ENCODE measurements at places on chromosomes 12 and 14.

DNA sequence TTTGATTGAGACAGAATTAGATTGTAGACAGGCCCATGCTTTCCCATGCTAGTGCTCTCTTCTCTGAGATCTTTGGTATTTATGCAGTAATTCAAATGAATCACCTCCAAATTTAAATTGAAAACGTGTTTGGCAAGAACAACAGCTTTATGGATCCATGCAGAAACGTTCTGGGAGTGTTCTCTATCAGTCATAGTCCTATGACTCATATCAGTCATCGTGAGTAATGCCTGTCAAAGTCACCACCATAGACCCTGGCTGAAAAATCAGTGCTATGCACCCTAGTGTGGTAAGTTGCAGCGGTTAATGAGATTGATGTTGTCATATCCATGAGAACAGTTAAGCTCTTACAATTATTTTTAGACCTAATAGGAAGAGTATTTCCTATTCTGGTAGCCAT is 90.1 kb upstream of the FOXG1 start:
- no peak for DNase-seq

- no peak for DNase-seq
Observed at GRCh38 chr12:7608184-7608911, 57.4 kb downstream of the APOBEC1 start.

DNA sequence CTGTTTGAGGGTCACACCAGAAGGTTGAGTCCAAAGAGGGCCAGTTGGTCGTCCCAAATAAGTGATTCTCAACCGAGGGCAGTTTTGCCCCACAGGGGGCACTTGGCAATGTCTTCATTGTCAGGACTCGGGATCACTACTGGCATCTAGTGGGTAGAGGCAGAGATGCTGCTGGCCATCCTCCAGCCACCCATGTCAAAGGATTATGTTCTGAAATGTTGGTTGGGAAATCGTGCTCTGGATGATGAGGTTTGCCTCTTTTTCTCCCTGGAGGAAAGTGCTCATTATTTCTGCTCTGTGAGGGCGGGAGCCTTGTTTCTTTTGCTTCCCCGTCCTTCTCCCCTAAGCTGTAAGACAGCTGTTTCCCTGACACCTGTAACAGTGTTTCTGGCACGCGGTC is 3.6 kb downstream of the ZNF839 start:
- no peak for DNase-seq

GRCh38 chr12:61869796-61870195 is 390.4 kb upstream of the USP15 start:
- DNase-seq, result no peak

DNA sequence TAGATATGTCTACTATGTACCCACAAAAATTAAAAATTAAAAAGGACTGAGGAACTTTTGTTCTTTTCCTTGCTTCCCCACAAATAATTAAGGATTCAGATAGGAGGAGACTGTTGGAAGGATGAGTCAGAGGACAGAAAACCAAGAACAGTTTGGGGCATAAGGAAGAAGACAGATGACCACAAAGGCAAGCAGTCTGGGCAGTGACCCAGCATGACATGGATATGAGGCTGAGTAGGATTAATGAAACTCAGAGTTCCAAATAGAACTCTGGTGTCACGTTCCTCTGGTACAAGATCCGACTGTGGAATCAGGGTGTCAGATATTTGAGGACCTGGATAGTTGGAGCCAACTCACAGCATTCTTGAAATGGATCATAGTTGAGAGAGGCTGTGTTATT is 89.3 kb upstream of the SLC38A4 start:
- no peak for DNase-seq

GRCh38 chr12:49577589-49578315 is 9.8 kb upstream of the MCRS1 start:
- no peak for DNase-seq

DNA sequence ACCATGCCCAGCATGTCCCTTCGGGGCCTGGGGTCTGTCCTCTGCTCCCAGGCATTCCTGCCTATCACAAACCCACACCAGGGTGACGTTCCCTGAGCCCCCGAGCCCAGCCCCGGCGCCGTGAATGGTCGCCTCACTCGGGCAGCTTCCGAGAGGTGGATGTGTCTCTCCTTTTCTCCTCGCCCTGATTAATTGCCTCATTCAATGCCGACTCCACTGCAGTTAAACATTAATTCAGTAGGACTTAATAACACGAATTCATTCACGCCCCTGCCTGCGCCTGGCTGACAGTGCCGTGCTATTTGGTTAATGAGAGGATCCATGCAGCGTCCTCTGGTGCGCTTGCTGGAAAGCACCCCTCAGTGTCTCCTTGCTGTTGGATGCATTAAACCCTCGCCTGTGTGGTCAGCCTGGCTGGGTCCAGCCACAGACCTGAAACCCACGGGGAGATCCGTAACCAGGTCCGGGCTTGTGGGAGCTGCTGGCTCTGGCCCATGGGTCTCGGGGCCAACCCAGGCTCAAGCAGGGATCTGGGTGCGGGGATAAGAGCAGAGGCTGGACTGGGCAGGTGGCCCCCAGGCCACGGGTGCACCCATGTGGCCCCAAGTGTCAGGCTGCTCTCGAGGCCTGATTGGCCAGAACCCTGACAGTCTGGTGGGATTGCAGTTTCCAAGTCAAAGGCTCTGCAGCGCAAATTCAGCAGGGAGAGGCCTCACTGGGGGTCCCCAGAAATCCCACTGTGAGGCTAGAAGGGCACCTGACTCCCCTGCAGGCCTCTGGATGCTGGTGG is 55.4 kb downstream of the FBRSL1 start:
- no peak for DNase-seq

- no peak for DNase-seq
Observed at GRCh38 chr14:100071545-100071944, 6.3 kb downstream of the EVL start.

DNA sequence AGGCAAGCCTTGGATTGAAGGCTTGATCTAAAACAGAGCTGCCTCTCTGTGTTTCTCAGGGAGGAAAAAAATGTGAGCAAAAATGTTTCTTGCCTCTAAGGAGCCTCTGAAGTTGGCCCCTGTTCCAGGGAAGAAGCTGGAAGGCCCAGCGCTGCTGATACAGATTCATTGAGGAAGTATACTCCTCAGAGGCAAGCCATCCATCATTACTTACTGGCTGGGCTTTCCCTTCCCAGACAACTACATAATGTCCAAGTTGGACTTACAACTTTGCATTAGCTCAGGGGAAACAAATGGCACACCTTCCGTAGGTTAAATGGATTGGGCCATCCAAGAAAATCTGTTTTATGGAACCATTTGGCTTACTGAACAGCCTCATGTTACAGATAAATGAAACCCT is 263.7 kb upstream of the SEL1L start:
- DNase-seq, result no peak

- no peak for DNase-seq
Observed at GRCh38 chr14:87813211-87813610, 179.8 kb downstream of the GALC start.

GRCh38 chr14:35470755-35471154 is 63.2 kb upstream of the INSM2 start:
- DNase-seq, result no peak

GRCh38 chr14:72790887-72791566 is 102.9 kb downstream of the DPF3 start:
- no peak for DNase-seq

GRCh38 chr12:116303929-116304328 is 26.4 kb upstream of the MED13L start:
- DNase-seq, result no peak

DNA sequence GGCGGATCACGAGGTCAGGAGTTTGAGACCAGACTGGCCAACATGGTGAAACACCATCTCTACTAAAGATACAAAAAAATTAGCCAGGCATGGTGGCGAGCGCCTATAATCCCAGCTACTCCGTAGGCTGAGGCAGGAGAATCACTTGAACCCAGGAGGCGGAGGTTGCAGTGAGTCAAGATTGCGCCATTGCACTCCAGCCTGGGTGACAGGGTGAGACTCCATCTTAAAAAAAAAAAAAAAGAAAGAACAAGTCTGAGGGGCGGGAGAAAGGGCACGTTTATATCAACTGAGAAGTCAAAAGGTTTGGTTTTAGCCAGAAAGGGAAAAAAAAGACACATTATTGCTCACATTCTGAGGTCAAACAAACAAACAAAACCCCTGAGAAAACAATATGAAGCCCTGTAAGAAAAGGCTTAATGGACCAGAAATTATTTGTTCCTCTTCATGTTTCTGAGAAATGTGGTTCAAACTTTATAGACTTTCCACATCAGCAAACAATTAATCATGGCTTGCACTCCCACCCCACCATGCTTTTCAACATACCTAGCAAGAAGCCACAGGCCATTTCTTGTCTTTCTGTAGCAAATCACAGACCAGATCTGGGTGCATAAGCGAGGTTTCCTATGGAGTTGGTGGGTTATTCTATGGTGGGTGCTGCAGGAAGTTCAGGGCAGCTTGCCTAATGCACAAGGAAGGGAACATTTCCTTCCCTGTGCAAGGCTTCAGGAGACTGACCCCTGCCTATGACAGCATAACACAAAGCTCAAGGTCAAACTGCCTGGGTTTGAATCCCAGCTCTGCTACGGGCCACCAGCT is 80.1 kb downstream of the SSPN start:
- DNase-seq, result no peak

- peak; percentile 86 for DNase-seq
Observed at GRCh38 chr14:93959239-93960107, 16.9 kb downstream of the ASB2 start.

- no peak for DNase-seq
Observed at GRCh38 chr12:57741413-57741789, 2.9 kb upstream of the AGAP2 start.

- DNase-seq, result no peak
Observed at GRCh38 chr12:97638739-97639138, 176.1 kb downstream of the RMST start.

- DNase-seq, result no peak
Observed at GRCh38 chr12:68445824-68446223, 113.7 kb upstream of the MDM1 start.

Data from stimulated activated CD4-positive, alpha-beta T cell treated with anti-CD3 and anti-CD28 coated beads, Interleukin-12 subunit alpha, Interleukin-12 subunit beta, amount 100 ng/mL, for 4 hours (primary cell).